GM23338 (cell line): ENCODE measurements at places on chromosomes 13 and 19.

- no peak overlapping the region for H3K4me3 ChIP-seq
- DNase-seq = no peak
- no peaks in the 10 kb centered on the region for H3K4me1 ChIP-seq
- peaks cover 9% of the 10 kb centered on the region for H3K36me3 ChIP-seq
- H3K27ac ChIP-seq = no peak overlapping the region
These were observed 27.5 kb downstream of the ZNF266 start for GRCh38 chr19:9407827-9408226.

GRCh38 chr13:98286799-98287198 is 109.7 kb upstream of the RNF113B start:
- H3K27ac ChIP-seq = 0 out of 2 replicates have a peak overlapping the region, but pooled peaks have one; percentile 81
- peaks cover 30% of the 10 kb centered on the region for H3K4me1 ChIP-seq
- no peaks in the 10 kb centered on the region for H3K27me3 ChIP-seq
- H3K36me3 ChIP-seq = no peaks in the 10 kb centered on the region; the same call in 1 of the 2 replicates
- no peak for DNase-seq

DNA sequence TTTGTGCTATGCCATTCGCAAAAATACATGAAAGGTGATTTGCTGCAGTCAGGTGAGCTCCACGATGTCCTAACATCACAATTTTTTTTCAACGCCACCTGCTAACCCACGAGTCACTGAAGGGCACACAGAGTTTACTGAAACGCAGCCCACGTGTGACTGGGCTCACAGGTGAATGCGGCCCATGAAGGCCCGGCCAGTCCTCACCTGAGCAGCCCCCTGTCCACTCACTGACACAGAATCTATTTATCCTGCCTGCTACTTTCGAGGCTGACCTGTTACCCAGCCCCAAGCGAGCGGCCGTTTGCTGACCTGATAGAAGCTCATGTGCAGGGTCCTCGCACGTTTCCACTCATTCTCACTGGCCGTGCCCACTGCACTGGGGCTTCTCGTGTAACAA is 121.9 kb upstream of the SOX1 start:
- no peaks in the 10 kb centered on the region for H3K4me1 ChIP-seq
- H3K27ac ChIP-seq = no peak overlapping the region
- H3K4me3 ChIP-seq = no peak overlapping the region
- DNase-seq = no peak

DNA sequence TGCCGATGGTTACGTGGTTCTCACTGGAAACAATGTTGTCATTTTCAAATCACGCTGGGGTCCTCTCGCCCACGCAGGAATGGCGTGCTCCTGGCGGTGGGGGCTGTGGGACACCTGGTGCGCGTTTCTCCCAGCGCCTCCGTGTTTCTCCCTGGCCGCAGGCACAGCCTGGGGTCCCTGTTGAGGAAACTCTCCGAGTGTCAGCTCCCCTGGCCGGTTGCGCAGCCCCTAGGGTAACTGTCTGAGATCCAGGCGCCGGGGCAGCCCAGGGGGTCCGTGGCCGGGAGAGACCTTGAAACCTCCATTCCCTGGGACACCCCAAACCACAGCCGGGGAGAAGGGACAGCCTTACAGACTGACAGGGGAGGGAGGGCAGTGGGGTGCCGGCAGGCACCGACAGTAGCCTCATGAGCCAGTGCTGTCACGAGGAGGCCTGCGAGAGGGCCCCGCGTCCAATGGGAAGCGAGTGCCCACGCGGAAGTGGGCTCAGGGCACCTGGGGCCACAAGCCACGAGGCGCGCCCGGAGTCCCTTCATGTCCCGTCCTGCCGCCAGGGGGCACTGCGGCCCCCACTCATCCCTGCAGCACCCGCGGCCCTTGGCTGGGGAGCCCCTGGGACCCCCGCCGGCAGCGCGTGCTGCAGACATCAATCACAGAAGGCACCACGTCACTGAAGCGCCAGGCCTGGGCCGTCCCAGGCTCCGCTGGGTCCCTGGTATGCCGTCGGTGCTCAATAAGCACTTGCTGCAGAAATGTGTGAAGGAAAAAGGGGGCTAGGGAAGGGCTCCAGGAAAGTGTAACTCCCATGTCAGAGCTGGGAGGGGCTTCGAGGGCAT is 9.5 kb downstream of the ADAMTSL5 start:
- H3K4me1 ChIP-seq = 0 out of 2 replicates have a peak, but pooled peaks cover 5% of the 10 kb centered on the region
- H3K4me3 ChIP-seq = peak overlapping the region; percentile 43
- no peaks in the 10 kb centered on the region for H3K36me3 ChIP-seq
- peak; percentile 85 for DNase-seq
- H3K27ac ChIP-seq = no peak overlapping the region
- peaks cover 13% of the 10 kb centered on the region for H3K27me3 ChIP-seq

GRCh38 chr13:97574926-97575325 is 141.0 kb downstream of the RAP2A start:
- no peaks in the 10 kb centered on the region for H3K27me3 ChIP-seq
- no peak overlapping the region for H3K27ac ChIP-seq
- DNase-seq = peak; percentile 78
- peaks cover 13% of the 10 kb centered on the region for H3K4me1 ChIP-seq

GRCh38 chr13:89066868-89067466 is 1395.8 kb downstream of the SLITRK5 start:
- no peak overlapping the region for H3K27ac ChIP-seq
- no peak overlapping the region for H3K4me3 ChIP-seq
- no peaks in the 10 kb centered on the region for H3K4me1 ChIP-seq
- peak; percentile 84 for DNase-seq

DNA sequence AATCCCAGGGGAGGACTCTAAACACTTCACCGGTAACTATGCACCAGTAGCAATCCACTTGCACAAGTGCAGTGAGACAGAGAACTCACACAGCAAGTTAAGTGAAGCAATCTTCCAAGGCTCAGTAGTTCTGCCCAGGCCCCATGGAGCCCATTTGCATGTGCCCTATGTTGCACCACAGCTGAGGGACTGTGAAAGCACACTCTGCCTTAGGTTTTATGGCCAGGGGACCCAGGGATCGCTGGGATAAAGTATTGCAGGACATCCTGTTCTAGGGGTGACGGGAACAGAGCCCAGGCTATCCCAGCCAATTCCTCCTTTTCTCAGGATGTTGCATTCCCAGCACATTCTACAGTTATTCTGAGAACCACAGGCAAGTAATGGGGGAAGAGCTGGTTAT is 6.0 kb upstream of the AMER2 start:
- H3K27ac ChIP-seq = no peak overlapping the region
- no peaks in the 10 kb centered on the region for H3K36me3 ChIP-seq
- DNase-seq = no peak
- peaks cover 13% of the 10 kb centered on the region for H3K27me3 ChIP-seq
- H3K4me3 ChIP-seq = no peak overlapping the region

- H3K27me3 ChIP-seq = no peaks in the 10 kb centered on the region
- no peaks in the 10 kb centered on the region for H3K36me3 ChIP-seq
- no peak overlapping the region for H3K4me3 ChIP-seq
- H3K4me1 ChIP-seq = no peaks in the 10 kb centered on the region
These were observed 179.2 kb upstream of the ZNF507 start for GRCh38 chr19:32166238-32166637.

DNA sequence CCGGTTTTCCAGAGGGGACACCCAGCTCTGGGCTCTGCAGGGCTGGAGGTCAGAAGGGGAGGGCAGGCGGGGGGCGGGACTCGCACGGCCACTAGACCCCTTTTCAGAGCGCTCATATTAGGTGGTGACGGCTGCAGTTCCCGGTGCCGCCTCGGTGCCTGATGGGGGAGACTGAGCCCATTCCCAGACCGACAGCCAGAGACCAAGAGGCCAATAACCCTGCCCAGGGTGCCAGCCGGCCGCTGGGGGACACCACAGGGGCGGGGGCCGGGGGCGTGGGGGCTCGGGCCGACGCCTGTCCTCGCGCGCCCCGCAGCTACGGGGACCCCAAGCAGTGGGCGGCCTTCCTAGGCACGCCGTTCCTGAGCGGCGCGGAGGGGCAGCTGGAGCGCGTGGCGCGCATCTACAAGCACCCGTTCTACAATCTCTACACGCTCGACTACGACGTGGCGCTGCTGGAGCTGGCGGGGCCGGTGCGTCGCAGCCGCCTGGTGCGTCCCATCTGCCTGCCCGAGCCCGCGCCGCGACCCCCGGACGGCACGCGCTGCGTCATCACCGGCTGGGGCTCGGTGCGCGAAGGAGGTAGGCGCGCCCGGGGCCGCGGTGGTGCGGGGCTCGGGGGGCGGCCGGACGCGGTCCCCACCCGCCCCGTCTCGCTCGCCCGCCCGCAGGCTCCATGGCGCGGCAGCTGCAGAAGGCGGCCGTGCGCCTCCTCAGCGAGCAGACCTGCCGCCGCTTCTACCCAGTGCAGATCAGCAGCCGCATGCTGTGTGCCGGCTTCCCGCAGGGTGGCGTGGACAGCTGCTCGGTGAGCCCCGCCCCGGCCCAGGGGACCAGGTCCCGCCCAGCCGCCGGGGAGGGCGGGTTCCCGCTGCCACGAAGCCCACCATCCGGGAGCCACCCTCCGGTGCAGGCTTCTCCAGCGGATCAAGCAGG is 2.4 kb downstream of the TIMM13 start:
- DNase-seq = peak; percentile 84
- no peak overlapping the region for H3K27ac ChIP-seq
- H3K36me3 ChIP-seq = no peaks in the 10 kb centered on the region
- peaks cover 14% of the 10 kb centered on the region for H3K4me1 ChIP-seq

DNA sequence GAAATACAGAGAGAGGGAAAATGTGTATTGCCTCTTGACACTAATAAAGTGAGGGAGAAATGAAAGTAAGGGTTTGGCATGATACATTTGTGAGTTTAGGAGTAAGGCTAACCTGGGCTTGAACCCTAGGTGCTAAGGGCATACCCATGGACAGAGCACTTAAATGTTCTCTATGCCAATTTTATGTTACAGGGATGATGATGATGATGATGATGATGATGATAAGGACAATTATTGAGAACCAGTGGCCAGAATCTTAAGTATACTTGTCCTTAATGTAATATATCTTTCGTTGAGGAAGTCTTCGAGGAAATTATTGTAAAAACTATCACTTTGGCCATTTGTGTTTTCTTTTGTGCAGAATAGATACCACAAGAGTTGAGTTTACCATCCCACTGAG is 33.2 kb downstream of the DPY19L3 start:
- H3K27ac ChIP-seq = no peak overlapping the region
- H3K36me3 ChIP-seq = peaks cover 23% of the 10 kb centered on the region
- no peak overlapping the region for H3K4me3 ChIP-seq
- H3K4me1 ChIP-seq = no peaks in the 10 kb centered on the region
- no peaks in the 10 kb centered on the region for H3K27me3 ChIP-seq

DNA sequence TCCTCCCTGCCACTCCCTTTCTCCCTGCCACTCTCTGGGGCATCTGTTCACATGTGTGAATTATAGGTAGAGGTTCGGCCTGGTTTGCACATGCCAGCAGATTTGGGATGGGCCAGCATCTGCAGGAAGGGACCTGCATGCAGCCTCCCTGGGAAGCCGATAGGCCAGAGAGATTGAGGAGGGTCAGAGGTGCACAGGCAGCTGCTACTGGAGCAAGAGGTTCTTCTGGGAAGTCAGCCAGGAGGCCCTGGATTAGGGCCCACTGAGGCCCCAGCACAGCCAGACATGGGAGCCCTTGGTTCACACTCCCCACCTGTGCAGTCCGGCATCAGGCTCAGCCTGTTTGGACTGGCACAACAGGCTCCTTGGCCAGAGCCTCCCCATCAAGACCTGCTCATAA is 12.1 kb downstream of the TUBA3C start:
- H3K4me1 ChIP-seq = no peaks in the 10 kb centered on the region
- no peak for DNase-seq
- H3K4me3 ChIP-seq = no peak overlapping the region
- no peak overlapping the region for H3K27ac ChIP-seq

DNA sequence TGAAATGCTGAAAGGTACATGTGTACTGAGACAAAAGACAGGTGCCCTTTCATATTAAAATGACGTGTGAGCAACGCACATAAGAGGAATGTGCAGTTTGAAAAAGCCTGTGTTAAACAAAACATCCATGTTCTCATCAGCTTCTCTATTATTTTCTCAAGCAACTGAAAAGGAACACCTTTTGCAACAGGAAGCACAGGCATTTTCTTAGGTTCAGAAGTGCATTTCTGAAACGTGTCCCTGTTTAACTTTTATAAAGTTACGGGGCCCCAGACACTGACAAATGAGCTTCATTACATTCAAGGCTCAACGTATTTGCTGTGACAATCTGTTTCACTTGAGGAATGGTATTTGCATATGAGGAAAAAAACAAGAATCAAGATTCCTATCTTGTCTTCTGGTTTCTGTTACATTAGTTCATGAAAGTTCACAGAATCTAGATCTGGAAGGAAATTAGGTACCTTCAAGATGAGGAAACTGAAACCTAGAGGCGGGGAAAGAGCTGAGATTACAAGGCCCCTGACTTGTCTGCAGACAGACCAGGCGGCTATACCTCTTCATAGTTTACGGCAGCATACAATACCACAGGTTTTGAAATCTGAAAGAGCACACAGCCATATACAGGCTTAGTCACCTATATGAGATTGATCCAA is 431.7 kb downstream of the KLF12 start:
- H3K4me1 ChIP-seq = peaks cover 38% of the 10 kb centered on the region
- no peaks in the 10 kb centered on the region for H3K36me3 ChIP-seq
- H3K27me3 ChIP-seq = no peaks in the 10 kb centered on the region
- 0 out of 2 replicates have a peak overlapping the region, but pooled peaks have one; percentile 8 for H3K4me3 ChIP-seq

DNA sequence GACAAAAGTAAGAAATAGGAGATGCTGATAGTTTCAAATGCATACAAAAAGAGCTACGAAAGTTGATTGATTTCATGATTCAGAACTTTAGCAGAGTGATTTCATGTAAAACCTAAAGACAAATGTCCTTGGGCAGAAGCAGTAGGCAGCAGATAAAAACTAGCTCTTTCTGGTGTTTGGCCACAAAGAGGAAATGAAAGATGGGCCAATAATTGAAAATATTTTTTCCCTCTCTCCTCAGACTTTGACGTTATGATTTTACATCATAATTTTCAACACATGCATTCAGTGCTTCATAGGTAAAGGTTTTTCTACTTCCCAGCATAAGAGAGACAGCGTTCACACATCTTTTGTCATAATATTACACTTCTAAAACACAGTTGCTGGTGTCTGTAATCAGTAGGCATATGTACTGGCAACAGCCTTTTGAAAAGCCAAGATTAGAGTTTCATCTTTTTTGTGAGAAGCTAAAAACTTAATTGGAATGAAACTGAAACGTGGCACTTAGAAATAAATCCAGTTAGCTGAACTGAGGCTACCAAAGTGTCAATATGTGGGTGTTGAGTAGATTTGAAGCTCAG is 9.3 kb downstream of the SCEL start:
- no peak overlapping the region for H3K27ac ChIP-seq
- H3K27me3 ChIP-seq = no peaks in the 10 kb centered on the region
- DNase-seq = no peak
- H3K4me3 ChIP-seq = no peak overlapping the region
- H3K4me1 ChIP-seq = no peaks in the 10 kb centered on the region
- no peaks in the 10 kb centered on the region for H3K36me3 ChIP-seq

- no peak overlapping the region for H3K27ac ChIP-seq
- no peaks in the 10 kb centered on the region for H3K36me3 ChIP-seq
- no peak overlapping the region for H3K4me3 ChIP-seq
- DNase-seq = no peak
- H3K4me1 ChIP-seq = peaks cover 11% of the 10 kb centered on the region; the same call in 1 of the 2 replicates
- no peaks in the 10 kb centered on the region for H3K27me3 ChIP-seq
These were observed 117.4 kb downstream of the ESD start for GRCh38 chr13:46679369-46680120.

GRCh38 chr13:51959773-51960172 is 51.5 kb downstream of the ATP7B start:
- H3K27me3 ChIP-seq = no peaks in the 10 kb centered on the region
- no peaks in the 10 kb centered on the region for H3K4me1 ChIP-seq
- H3K27ac ChIP-seq = no peak overlapping the region
- DNase-seq = peak; percentile 15
- H3K36me3 ChIP-seq = no peaks in the 10 kb centered on the region

- H3K4me3 ChIP-seq = no peak overlapping the region
- H3K27ac ChIP-seq = no peak overlapping the region
- no peaks in the 10 kb centered on the region for H3K27me3 ChIP-seq
These were observed 1745.4 kb downstream of the SLITRK1 start for GRCh38 chr13:82136880-82137279.
